ENCODE measurements at places on chromosomes 16 and 17. TPM values are rescaled to one million over a fixed set of nuclear protein-coding genes. Genes with fewer than 3 reads are reported as not detected.

DNA sequence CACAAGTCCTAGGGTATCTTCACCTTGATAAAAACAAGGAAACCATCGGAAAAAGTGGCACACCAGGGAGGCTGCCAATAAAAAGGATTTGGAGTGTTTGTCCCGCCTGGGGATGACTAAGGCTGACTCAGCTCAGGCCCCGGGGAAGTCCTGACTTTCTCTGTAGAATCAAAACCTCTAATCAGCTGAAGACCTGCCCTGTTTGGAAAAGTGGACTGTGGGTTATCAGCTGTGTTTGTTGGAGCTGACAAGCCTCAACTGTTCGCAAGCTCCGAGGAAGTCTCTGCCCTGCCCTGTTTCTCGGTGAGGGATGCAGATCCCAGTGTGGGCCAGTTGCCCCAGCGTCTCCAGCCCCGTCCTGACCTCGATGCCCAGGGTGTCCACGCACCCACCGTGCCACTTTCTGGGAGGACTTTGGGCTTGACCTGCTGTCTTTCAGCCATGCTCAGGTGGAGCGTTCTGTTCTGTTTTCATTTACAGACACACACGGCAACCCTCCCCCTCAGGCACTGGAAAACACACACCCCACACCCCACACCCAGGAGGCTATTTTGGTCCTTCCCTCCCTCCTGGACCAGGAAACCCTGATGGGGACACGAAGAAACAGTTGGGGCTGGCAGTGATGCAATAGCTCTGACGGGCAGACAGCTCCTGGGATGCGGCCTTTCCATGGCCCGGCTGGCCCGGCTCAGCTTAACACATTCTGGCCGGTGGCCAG, 27.6 kb upstream of the PITPNA start:
- no peak for DNase-seq

DNA sequence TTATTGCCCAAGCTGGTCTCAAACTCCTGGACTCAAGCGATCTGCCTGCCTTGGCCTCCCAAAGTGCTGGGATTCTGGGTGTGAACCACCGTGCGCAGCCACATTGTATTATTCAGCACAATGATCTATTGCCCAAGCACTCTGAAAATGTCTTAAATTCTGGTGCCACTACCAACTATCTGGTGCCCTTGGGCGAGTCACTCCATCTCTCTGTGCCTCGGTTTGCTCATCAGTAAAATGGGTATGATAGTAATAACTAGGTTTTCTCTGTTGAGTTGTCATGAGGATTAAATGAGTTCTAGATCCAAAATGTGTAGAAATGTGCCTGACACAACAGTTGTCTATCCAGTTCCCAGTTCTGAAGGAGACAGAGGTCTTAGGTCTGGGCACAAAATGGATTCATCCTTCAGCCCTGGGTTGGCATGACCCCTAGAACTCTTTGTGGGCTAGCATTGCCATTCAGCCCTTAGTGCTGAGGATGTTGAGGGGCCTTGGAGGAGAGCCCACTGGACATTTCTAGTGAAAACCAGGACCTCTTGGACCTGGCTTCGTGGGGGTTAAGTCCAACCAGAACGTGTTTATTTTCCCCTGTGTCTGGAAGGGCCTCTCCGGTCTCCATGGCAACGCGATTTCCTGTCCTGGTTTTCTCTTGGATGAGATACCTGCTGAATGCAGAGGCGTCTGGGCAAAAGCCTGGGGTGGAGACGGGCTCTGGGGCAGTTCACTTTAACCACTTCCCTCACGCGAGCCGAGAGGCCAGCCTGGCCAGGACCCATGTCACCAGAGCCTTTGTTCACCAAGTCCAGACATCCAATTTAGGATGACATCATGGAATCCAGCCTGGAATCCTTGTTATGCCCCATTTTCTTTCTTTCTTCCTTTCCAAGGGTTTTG, 43.7 kb upstream of the TNRC6A start:
- peak; percentile 42 for DNase-seq

The KRTAP16-1 gene
- not detected for total RNA-seq

- DNase-seq: peak; percentile 70
These were observed at the start of gene DNAI2 for GRCh38 chr17:74274060-74274708. DNAI2 (plus strand) TSS chr17:74274234; CDS start chr17:74281818, 7,584 bp downstream.

DNA sequence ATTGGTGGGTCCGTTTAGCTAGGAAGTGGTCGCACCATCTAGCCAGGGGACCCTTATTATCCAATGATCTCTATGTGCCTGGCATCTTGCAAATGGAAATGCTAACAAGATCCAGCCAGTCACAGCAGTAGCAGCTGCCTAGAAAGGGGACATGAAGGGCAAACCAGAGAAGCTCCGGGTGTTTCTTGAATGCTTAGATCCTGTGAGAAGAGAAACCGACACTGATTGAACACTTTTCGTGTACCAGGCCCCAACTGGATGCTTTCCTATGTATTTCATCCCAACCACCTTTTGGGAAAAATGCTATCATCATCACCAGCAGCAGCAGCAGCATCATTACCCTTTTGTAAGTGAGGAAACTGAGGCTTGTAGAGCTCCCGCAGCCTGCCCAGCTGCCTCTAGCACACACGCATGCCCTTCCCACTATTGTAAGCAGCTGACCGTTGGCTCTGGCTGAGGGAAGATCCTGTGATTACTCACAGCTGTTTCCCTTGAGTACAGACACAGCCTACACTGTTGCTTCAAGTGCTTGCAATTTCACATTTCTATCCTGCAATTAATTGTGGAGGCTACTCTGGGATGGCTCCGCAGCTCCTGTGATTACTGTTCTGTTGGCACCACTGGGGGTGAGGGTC, 180.7 kb upstream of the CACNG5 start:
- DNase-seq: no peak

GRCh38 chr16:14357328-14357727, 272.7 kb downstream of the PARN start:
- DNase-seq: no peak

GRCh38 chr17:1752425-1753262, 9.2 kb upstream of the SERPINF1 start:
- DNase-seq: no peak

DNA sequence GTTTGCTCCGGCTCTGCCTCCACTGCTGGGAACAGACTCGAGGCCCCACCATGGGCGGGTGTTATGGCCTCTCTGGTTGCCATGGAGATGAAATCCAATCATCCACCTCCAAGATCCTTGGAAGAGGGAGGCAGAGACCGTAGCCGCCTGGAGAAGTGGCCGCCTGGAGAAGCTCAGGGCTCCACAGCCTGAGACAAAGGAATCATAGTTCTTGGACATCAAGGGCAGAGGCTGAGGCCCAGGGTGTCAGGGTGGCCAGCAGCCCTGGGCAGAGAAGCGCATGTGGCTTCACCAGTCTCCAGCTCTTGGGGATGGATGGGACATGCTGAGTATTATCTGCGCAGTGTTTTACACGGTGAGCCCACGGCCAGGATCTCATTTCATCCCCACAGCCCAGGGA, 36.2 kb downstream of the ABR start:
- DNase-seq: peak; percentile 54

DNA sequence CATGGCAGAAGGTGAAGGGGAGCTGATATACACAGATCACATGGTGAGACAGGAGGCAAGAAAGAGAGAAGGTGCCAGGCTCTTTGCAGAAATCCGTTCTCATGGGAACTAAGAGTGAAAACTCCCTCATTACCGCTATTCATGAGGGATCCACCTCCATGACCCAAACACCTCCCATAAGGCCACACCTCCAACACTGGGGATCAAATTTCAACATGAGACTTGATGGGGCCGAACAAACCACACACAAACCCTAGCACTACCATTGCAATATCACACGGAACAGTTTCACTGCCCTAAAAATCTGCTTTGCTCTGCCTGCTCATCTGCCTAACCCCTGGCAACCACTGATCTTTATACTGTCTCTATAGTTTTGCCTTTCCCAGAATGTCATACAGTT, 34.8 kb downstream of the C17orf67 start:
- no peak for DNase-seq

DNA sequence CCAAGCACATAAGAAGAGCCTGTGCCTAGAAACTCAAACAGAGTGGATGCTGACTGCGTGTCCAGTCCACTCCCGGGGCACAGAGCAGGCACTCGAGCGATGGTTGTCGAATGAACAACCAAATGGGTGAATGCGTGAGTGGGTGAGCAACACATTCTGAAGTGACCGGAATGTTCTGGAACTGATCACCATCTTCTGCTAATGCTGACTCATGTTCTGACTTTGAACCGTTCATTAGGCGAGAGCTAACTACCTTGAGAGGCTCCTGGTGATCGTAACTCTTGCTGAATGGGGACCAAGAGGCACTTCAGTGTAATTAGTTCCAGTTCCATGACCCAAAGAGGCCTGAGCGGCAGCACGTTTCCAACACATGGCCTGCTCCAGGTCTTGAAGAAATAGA, 37.9 kb downstream of the IRF8 start:
- no peak for DNase-seq

GRCh38 chr16:57049678-57050077, 42.7 kb upstream of the CPNE2 start:
- no peak for DNase-seq

DNA sequence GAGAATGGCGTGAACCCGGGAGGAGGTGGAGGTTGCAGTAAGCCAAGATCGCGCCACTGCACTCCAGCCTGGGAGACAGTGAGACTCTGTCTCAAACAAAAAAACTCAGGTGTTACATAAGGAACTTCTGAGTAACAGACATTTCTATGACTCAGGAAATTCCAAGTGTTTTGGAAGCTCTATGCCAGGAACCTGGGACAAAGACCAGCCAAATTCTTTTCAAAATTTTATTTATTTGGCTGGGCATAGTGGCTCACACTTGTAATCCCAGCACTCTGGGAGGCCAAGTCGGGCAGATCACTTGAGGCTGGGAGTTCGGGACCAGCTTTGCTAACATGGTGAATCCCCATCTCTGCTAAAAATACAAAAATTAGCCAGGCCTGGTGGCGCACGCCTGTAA, 5.2 kb upstream of the SH2B1 start:
- DNase-seq: no peak

DNA sequence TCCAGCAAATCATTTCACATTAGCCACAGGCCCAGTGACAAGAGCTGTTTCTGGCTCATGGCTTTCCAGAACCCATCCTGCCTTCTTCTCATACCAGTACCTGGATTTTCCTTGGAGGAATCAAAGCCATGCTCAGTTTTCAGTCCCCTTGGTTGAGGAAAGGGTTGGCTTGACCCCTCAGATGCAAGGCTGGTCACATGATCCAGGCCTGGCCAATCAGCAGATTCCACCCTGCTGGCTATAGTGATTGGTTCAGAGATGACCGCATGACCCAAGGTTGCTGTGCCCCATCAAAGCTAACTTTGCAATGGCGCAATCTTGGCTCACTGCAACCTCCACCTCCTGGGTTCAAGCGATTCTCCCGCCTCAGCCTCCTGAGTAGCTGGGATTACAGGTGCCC, 45.0 kb downstream of the MMP15 start:
- DNase-seq: no peak

The CES4A gene
- 3.6 TPM for total RNA-seq

The TNK1 gene
- total RNA-seq: 0.34 TPM

DNA sequence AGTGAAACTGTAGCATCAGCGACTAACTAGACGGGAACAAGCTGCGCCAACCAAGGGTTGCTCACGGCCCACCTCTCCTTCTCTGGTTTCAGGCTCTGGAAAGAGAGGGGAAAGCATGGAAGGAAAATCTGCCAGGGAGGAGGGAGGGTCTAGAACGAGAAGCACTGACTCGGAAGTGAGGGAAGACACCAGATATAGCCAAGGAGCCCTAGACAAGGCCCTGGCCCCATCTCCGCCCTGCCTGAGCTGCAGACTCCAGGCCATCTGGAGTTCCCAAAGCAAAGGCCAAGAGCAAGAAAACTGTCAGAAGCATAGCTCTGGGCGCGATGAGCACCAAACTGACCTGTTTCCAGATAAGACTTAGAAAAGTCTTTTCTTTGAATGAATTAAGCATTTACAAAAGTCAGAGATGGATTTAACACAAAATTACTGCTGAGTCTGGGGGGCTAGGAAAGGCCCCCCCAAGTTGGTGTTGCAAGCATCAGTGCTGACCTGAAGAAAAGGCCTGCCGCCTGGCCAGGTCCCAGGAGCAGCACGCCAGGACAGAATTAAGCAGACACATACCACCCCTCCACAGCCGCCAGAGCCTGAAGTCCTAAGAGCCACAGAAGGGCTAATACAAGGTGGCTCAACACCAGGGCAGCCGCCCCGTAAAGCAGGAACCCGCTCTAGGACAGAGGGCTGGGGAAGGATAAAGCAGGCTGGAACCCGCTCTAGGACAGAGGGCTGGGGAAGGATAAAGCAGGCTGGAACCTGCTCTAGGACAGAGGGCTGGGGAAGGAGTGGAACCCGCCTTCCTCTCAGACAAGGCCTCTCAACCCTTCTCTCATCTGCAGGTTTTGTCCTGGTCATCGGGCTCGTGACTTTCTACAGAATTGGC, 20.7 kb downstream of the TMEM204 start:
- no peak for DNase-seq
